ENCODE measurements at places on chromosomes 4 and X. TPM values are rescaled to one million over a fixed set of nuclear protein-coding genes. Genes with fewer than 3 reads are reported as not detected.

PRRG1 gene
- total RNA-seq = 15.2 TPM

MAGEA10 gene
- total RNA-seq = 0.13 TPM

GRCh38 chr4:1746919-1747602 lies 25.7 kb downstream of the TACC3 start:
- peak; percentile 60 for DNase-seq

DNA sequence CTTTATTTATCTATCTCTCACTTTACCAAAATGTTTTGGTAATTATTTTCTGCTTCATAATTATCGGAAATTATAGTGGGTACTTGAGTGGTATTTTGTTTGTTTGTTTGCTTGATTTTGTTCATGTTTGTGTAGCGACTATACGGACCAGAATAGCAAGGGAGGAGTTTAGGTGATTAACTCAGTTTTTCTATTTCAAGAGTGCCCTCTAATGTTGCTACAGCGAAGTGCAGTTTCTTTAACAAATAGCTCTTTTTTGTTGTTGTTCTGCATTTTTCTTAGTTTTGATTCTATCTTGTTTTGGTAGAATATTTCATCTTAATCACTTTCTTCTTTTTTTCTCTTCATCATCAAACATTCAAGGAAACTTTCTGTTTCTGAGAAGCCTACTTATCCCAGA lies 40.8 kb upstream of the QRFPR start:
- peak; percentile 52 for DNase-seq

GRCh38 chr4:3221184-3221494 lies 27.8 kb upstream of the MSANTD1 start:
- no peak for DNase-seq

DNA sequence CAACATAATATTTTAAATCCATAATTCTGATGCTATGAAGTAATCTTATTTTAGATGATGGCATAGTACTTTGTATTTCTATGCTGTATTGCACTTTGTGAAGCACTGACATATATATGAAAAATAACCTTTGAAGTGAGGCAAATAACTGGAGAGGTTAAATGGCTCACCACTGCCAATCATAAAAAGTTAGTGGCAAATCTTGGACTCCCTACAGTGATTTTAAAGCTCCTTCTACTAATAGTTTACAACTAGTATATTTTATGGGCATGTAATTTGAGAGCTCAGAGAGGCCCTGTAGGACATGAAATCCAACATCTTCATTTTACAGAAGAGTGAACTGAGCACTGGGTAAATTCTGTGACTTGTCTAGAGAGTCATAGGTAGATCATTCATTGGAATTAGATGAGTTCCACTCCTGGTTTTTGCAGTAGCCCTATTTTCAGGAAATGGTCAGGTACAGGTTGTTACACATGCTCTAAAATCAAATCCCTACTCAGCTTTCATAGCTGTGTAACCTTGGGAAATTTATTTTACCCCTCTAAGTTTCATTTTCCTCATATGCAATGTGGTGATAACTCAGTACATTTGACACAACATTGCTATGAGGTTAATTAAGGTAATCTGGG lies 804 bp upstream of the GC start:
- no peak for DNase-seq

- no peak for DNase-seq
These were observed 133.3 kb upstream of the STX18 start for GRCh38 chr4:4675051-4675581.

DNA sequence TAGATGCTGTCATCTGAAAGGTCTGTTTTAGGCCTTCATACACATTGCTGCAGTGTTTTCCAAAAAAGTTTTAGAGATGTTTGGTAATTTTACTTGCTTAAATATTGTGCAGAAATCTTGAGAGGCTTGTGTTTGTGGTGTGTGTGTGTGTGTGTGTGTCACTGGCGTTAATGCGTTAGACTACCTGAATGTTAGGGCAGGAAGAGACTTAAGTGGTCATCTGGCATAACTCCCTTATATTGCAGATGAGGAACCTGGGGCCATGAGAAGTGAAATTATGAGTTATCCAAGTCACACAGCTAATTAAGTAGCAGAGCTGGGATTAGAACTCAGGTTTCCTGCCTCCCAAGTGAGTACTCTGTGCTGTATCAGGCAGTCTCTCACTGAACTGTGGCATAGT lies 1.4 kb downstream of the LSM6 start:
- no peak for DNase-seq

DNA sequence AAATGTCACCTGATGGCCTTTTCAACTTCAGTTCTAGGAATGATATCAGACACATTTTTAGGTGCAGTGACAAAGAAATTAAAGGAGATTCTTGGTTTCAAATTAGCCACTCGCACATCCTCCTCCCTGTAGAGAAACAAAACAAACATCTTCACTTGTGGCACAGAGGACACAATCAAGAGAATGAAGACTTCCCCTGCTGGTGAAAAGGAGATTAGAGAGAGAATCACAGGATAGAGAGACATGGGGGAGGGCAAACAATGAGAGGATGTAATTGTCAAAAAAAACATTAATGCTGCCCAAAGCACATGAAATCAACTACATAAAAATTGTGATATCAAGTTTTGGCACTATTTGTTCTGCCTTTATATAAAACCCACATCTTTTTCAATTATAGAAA lies 34.5 kb downstream of the ACE2 start:
- peak; percentile 54 for DNase-seq

MTNR1A gene
- total RNA-seq = not detected

PPEF2 gene
- not detected for total RNA-seq

DNA sequence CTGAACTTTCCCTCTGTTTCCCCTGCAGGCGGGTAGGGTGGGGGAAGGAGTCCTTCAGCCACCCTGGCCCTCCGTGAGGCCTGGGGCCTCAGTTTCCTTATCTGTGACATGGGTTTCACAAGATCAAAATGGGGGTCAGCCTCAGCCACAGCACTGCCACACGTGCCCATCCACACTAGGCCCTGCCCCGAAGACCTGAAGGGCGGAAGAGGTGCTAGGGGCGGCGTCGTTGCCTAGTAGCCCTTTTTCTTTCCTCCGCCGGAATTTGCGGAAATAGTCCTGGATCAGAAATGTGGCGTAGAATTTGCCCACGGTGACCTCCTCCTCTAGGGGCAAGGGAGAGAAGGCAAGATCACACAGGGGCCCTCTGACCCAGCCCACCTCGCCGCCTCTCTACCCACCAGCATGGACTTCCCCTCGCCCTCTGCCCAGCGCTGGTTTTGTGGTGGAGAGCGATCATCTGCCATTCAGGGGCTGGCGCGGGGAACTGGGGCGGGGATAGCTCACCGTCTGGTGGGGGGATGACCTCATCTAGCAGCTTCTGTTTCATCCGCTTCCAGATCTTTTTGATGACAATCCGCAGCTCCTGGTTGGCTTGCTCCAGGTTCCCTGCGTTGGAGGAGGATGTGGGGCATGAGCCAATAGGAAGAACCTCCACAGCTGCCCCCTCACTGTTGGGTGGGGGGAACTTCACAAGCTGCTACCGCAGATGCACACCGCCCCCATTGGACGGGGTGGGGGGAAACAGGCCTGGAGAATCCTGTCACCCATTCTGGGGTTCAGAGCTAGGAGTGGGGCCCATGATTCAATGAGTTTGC lies 9.7 kb upstream of the SYP start:
- DNase-seq = no peak

- no peak for DNase-seq
These were observed 9.7 kb upstream of the MAGEA4 start for GRCh38 chrX:151902813-151903591.

GRCh38 chr4:13918110-13918509 lies 290.6 kb upstream of the BOD1L1 start:
- no peak for DNase-seq

MTMR8 gene
- 1.6 TPM for total RNA-seq

STPG2 gene
- total RNA-seq = 0.13 TPM

- no peak for DNase-seq
These were observed 42.9 kb downstream of the KIAA0232 start for GRCh38 chr4:6825403-6825802.

GRCh38 chrX:86171366-86171765 lies 23.1 kb downstream of the DACH2 start:
- DNase-seq = peak; percentile 72

SULT1B1 gene
- total RNA-seq = not detected

NSG1 gene
- total RNA-seq = 81.7 TPM

DNA sequence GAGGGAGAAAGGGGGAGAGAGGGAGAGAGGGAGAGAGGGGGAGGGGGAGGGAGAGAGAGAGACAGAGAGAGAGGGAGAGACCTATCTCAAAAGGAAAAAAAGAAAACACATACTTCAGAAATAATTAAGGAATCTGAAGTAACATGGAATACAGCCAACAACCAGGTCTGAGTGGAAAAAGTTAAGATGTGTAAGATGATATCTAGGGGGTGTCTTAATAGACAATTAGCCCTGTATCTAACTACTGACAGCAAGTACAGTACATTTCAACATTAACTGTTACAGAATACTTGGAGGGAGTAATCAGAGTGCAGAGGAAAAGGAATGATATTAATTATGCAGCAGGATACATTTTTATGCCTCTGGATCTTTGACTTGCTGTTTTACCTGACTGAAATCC lies 22.4 kb downstream of the NUP54 start:
- no peak for DNase-seq

NOX1 gene
- total RNA-seq = not detected
